ENCODE measurements at places on chromosomes 6 and 20. TPM values are rescaled to one million over a fixed set of nuclear protein-coding genes. Genes with fewer than 3 reads are reported as not detected.
A peak's percentile ranks its signal among the peaks of the same experiment; 100 is the strongest.

DNA sequence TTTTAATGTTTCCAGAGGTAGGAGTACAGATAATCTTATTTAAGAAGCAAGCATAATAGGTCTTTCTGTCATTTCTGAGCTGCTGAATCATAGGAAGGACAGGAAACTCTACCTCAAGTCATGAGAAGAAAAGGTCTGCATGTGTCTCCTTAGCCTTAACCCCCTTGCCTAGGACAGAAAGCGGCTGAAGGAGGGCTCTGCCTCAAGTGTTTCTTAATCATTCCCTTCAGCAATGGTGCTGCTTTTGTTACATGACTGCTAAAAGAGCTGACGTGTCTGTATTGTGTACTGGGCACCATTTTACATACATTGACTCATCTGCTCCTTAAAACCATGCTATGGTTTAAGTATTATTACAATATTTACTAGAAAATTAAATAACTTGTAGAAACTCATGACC lies 564.0 kb upstream of the AGPAT4 start:
- DNase-seq: no peak

DNA sequence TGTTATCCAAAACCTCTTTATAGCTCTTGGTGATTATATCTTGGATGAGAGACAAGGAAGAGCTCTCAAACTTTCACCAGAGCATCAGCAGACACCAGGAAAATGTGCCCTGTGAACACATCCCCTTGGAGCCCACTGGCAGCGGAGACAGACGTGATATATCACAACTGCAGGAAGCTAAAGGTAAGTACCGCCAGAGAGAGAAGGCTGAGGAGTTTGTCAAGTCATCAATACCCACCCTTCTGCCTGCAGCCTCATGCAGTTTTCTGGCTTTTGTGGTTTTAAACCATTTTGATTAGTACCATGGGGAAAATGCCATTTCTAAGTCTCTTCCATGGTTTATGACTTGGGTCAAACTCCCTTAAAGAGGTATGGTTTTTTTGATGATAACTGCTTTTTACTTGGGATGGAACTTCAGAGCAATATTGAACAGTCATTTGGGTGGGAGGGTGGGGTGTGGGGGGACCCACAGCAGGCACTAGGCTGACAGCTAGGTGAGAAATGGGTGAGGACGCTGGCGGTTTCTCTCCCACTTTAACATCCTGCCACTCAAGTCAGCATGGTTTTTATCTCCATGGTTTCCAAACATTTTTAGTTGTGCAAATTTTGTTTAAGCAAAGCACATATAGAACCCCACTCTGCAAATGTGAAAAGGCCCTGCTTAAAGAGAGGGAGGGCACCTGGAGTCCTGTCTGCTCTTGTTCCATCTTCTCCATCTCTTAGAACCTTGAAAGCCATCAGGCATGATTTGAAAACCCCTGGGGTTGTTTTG lies 108.4 kb downstream of the SCML4 start:
- DNase-seq: no peak

GRCh38 chr6:151044465-151045441 lies 179.3 kb downstream of the MTHFD1L start:
- DNase-seq: peak; percentile 93

GRCh38 chr20:4637081-4637797 lies 84.5 kb upstream of the PRND start:
- peak; percentile 6 for DNase-seq

GRCh38 chr20:17633850-17634500 lies 48.1 kb downstream of the RRBP1 start:
- no peak for DNase-seq

The CDH4 gene
- 1.6 TPM for total RNA-seq

The EYA2 gene
- total RNA-seq: 2.5 TPM

All from IMR-90 (cell line).